Thoracic aorta (tissue), 2 donors: ENCODE measurements at places on chromosomes 3 and 15.

GRCh38 chr3:163048881-163049280 lies 1552.3 kb downstream of the OTOL1 start:
- DNase-seq: no peak

DNA sequence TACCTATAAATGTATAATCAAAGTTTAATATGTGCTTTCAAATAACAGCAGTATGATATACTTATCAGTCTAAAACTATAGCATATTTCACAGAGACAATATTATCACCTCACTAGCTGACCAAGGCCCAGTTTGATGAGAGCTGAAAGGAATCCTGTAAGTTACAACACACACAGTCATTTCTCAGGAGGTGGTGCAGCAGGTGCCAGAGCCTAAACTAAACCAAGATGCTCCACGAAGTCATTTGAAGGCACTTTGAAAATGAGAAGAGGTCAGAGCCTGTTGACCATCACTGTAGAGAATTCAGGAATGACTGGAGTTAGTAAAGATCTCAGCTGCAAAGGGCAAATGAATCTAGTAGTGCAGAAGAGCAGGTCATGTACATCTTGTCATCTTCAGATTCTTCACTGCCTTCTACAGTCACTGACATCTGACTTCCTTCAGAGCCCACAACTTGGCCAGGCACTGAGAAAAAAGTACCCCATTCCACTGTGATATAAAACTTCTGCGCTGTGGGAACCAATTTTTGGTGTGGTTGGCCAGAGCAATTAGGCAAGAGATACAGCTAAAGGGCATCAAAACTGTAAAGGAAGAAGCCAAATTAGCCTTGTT lies 7.9 kb downstream of the GBE1 start:
- DNase-seq: no peak

- DNase-seq: no peak
Observed at GRCh38 chr3:55364421-55364820, 122.7 kb downstream of the WNT5A start.

GRCh38 chr3:19256313-19256712 lies 108.0 kb downstream of the KCNH8 start:
- no peak for DNase-seq

DNA sequence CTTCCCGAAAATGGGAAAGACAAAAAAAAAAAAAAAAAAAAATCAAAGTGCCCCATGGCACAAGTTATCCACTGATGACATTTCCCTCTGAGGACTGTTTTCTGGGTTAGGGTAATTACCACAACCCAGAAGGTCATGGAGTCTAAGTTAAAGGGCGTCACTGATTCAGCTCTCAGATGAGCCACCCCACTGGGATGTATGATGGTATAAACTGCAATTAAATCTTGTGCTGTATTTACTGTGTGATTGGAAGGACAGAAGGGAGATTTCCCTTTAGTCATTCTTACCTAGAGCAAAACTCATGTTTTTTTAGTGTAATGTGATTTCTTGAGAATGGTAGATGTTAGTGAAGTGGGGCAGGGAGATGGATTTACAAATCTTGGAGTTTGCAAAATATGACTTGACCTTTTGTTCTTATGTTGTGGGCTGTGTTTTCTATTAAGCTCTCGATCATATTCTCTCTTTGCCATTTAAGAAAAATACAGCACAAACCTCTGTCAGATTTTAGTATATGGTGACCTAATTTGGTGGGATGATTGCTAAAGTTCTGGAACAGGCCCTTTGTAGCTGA lies 244.2 kb downstream of the PTPRG start:
- DNase-seq: no peak

DNA sequence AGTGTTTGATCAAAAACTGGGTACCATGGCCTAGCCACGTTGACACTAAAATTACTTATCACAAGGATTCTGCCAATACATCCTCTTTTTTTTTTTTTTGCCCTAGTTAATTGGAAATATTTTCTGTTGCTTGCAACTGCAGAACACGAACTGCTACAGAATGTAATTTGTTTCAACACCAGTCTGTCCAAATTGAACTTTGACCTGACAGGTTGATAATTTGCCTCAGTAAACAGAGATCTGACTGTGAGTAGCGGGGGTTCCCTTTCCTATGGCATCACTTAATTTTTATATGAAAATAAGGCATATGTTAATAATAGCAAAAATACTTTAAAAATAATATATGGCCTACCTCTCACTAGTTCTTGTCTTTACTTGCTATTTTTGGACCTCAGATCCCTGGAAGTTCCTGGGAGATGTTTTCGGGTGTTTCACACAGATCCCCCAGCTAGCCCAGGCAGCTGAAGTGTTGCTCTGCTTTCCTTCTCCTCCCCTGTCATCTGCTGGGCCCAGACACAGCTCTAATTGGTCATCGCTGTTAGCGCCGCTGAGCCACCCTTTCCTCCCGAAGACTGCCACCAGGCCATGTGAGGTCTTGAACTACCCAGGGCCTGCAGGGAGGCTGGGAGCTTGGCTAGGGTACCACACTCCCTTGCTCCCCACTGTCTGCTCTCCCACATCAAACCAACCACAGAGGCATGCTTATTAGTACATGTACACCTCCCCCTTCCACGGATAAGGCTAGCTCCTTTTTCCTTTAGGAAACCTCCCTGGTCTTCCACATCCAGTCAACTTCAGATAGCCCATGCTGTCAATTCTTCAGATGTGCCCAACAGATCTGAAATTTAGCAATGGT lies 89.8 kb upstream of the RNF7 start:
- no peak for DNase-seq

DNA sequence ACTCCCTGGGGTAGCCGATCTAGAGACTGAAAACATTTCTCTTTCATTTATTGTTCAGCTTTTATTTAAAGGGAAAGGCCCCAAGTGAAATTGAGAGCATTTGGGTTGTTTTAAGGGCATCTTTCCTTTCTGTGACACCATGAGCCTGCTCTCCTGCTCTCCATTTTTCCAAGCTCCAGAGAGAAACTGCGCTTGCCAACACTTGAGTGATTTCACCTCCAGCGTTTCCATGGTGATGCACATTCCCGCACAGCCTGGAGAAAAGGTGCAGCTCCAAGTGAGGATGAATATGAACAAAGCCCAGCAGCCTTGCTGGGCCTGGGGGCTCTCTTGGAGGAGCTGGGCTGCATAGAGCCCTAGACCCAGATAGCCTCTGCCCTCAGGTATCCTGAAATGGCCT lies 159.2 kb upstream of the PPP2R3A start:
- DNase-seq: no peak

GRCh38 chr3:142650001-142650693 lies 54.0 kb downstream of the PLS1 start:
- DNase-seq: no peak

DNA sequence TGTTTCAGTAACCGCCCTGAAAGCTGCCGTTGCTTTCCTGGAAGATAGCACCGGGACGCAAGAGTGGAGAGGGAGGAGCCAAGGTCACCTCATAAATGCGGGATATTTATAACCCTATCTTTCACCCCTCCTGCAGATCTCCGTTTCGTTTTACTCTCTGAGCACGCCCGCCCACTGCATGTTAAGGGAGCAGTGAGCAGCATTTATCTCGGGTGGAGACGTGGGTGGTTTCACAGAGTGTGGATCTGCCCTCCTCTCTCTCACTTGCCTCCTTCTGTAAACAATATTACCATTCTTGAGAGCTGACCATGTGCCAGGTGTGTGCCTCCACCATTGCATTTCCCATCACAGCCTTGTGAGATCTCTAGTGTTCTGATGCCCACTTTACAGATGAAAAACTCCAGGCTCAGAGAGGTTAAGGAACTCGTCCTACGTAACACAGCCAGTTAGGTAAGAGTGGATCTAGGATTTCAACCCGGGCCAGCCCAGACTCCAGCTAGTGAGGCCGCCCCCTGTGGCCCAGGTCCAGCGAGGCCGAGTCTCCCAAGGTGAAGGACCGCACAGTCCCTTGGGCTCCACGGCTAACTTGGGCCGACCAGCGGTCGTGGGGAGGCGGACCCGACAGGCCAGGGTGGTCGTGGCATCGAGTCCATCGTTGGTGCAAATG lies 16.9 kb upstream of the SEMA4B start:
- peak; percentile 68 for DNase-seq

- no peak for DNase-seq
Observed at GRCh38 chr15:100120111-100120510, 221.7 kb downstream of the ADAMTS17 start.

- no peak for DNase-seq
Observed at GRCh38 chr3:128707928-128708494, 18.0 kb upstream of the RAB7A start.

DNA sequence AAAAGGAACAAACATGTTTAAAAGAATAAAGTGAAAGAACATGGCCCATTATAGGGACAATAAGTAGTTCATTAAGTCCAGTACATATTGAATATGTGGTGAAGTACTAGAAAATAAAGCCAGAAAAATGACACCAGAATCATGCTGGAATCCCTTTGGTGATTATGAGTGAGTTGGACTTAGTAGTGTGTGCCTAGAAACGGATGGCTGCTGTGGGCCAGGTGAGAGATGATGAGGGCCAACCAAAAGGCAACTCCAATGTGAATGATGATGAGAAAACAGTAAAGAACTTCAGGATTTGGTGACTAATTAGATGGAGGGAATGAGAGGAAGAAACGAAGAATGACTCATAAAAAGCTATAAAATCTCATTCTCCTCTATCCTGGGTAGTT lies 3.3 kb downstream of the CRYGS start:
- no peak for DNase-seq

GRCh38 chr3:30964612-30965011 lies 70.2 kb upstream of the GADL1 start:
- no peak for DNase-seq

DNA sequence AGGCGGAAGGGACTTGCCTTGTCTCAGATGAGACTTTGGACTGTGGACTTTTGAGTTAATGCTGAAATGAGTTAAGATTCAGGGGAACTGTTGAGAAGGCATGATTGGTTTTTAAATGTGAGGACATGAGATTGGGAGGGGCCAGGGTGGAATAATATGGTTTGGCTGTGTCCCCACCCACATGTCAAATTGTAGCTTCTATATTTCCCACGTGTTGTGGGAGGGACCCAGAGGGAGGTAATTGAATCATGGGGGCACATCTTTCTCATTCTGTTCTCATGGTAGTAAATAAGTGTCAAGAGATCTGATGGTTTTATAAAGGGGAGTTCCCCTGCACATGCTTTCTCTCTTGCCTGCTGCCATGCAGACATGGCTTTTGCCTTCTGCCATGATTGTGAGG lies 89.2 kb downstream of the CGGBP1 start:
- no peak for DNase-seq

GRCh38 chr3:172065527-172065926 lies 26.1 kb downstream of the FNDC3B start:
- no peak for DNase-seq

DNA sequence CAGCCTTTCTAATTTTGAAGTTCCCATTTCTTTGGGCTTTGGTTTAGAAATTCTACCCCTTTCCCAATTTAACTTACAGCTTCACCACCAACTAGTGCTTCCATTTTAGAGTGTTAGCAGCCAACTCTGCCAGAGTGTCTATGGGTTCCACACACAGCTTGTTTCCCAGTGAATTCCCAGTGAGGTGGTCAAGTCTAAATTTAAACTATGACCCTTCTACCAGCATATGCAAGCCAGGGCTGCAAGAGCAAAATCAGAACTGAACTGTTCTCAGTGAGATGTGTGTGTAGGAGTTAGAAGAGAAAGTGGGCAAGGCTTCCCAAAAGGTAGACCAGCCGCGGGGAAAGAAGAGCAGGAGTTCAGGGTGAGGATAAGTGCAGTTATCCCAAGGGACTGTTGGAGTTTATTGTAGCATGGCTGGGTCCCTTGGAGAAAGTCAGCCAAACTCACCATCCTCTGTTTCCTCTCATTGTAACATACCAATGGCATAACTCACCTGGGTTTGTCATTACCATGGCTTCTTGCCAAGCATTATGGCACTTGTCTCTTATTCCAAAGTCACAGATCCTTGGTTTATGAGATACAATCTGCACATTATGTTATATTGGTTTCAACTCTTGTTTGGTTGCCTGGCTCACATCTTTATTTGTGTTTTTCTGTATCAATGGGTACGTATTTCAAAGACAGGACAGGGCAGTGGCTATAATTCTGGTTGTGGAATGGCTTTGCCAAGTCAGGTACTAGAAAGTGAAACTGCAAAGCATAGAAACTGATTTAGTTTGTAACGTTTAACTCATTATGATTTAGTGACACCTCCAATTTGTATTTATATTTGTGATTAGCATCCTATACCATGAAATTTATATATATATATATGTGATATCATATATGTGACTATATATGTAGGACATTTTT lies 130.2 kb upstream of the UMPS start:
- DNase-seq: no peak

DNA sequence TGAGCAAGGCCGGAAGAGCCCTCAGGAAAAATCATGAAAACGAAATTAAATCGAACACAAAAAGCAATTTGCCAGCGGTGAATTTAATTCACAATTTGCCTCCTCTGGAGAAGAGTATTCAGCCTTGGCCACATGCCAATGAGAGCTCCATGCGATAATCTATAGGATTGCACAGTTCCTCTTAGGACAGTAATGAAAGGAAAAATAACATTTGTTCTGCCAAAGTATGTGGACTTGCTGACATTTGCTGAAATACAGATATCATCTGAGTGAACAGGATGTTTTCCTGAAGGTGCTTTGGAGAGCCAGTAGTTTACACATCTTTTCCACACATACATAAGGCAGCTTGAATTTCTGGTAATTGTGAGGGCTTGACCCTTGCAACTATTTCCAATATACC lies 188.6 kb upstream of the PDZRN3 start:
- DNase-seq: no peak

- no peak for DNase-seq
Observed at GRCh38 chr3:88882121-88882520, 225.3 kb upstream of the EPHA3 start.

DNA sequence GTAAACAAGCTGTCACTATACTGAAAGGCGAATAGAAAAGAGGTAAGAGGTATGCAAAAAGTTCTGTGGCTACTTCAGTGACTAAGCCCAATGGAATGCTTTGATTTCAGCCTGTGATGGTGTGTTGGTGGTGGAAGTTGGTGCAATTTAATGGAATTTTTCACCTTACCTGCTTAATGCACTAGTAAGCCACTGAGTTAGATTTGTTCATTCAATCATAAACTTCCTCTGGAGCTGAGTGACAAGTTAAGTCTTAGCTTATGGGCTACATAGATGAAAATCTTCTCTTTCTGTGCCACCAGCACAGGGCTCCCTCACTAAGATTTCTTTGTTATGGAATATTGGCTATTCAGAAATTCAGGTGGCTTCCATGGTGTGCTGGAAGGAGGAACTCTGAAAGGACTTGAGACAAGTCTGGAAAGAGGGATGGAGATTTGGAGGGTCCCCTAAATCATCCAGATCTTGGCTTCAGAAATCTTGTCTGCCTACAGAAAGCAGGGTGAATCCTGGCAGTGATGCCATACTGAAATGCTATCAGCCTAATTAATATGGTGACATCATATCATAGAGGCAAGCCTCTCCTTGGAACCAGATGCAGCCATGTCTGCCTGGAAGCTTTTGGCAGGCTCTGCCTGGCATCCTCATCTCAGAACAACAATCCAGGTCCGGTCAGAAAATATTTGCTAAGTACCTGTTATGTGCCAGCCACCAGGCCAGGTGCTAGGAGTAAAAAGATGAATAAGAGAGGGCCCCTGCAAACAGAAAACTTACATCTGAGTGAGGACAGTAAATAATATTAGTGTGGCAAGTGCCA lies 8.1 kb upstream of the GAP43 start:
- DNase-seq: no peak

GRCh38 chr3:87191175-87191574 lies 35.9 kb upstream of the CHMP2B start:
- DNase-seq: no peak

- DNase-seq: no peak
Observed at GRCh38 chr15:98917417-98917816, 90.2 kb downstream of the PGPEP1L start.

GRCh38 chr3:4995500-4996053 lies 16.3 kb downstream of the BHLHE40 start:
- no peak for DNase-seq
